ENCODE measurements at places on chromosomes 13 and 19.
A peak's percentile ranks its signal among the peaks of the same experiment; 100 is the strongest.

GRCh38 chr13:114199954-114200353 is 20.9 kb downstream of the CFAP97D2 start:
- H3K27ac ChIP-seq: no peak overlapping the region
- H3K4me1 ChIP-seq: peaks cover 10% of the 10 kb centered on the region
- H3K4me3 ChIP-seq: no peak overlapping the region
- no peaks in the 10 kb centered on the region for H3K36me3 ChIP-seq
- no peak for DNase-seq

DNA sequence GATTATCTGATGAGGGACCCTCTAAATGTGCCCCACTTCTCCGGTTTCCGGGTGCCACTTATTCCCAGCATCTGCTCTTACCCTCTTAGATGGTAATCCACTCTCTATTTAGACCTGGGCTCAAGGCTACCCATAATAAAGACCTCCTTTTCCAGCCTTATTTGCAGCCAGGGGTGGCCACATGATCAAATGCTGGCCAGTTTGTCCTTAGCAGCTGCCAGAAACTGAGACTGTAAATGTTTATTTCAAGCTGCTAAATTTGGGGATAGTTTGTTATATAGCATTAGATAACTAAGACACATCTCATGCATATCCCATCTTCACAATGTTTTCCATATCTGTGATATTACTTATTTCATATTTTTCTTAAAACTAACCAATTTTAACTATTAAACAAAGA is 10.1 kb downstream of the THAP8 start:
- H3K27ac ChIP-seq: no peak overlapping the region
- H3K4me1 ChIP-seq: no peaks in the 10 kb centered on the region
- no peak overlapping the region for H3K4me3 ChIP-seq
- H3K27me3 ChIP-seq: no peaks in the 10 kb centered on the region
- H3K36me3 ChIP-seq: peaks cover 15% of the 10 kb centered on the region

DNA sequence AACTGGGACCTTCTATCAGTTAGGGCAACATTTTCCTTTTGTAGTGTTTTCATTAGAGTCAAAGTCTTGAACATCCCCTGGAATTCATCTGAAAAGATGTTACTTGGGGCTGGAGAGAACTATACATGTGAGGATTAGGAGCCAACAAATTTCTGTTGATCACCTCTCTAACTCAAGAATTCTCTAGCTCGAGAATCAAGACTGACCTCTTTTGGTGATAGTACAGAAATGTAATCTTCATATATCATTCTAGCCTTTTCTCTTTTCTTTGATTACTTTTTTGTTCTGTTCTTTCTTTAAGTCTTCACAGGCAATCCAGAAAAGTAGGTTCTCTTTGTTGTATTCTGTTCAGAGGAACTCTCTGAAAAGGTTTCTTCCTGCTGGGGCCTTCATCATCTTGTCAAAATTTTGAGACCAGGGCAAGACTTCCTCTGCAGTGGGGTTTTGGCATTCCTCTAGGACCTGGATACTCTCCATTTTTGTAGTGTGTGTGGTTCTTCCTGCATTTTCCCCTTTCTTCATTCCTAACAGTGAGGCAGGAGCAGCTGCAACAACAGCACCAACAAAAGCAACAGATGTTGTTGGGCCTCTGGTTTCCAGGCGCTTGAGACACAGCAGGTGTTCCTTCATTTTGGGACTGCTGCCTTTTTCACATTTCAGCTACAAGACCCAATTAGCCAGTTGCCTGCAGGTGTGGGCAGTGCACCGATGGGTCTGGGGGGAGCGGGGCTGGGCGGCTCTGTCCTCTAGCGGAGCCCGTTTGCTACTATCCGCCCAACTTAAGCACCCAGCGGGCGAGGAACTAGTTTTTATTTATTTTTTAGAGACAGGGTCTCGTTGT is 26.2 kb downstream of the ELF1 start:
- no peak for DNase-seq
- peaks cover 5% of the 10 kb centered on the region for H3K4me1 ChIP-seq
- no peaks in the 10 kb centered on the region for H3K36me3 ChIP-seq
- H3K4me3 ChIP-seq: no peak overlapping the region
- no peaks in the 10 kb centered on the region for H3K27me3 ChIP-seq

- no peak for DNase-seq
- no peaks in the 10 kb centered on the region for H3K27me3 ChIP-seq
- H3K4me1 ChIP-seq: peaks cover 3% of the 10 kb centered on the region
- H3K36me3 ChIP-seq: peaks cover 24% of the 10 kb centered on the region
- no peak overlapping the region for H3K4me3 ChIP-seq
Measured at GRCh38 chr13:20995245-20995838, 66.0 kb downstream of the LATS2 start.

- no peak overlapping the region for H3K4me3 ChIP-seq
- H3K27me3 ChIP-seq: peaks cover 20% of the 10 kb centered on the region
- no peak overlapping the region for H3K27ac ChIP-seq
- no peaks in the 10 kb centered on the region for H3K36me3 ChIP-seq
Measured at GRCh38 chr13:99743094-99743493, 228.5 kb downstream of the ZIC5 start.

GRCh38 chr13:19888799-19889198 is 25.4 kb upstream of the ZMYM5 start:
- no peak overlapping the region for H3K4me3 ChIP-seq
- no peak for DNase-seq
- H3K27ac ChIP-seq: no peak overlapping the region
- no peaks in the 10 kb centered on the region for H3K27me3 ChIP-seq
- no peaks in the 10 kb centered on the region for H3K4me1 ChIP-seq

- H3K4me3 ChIP-seq: peak overlapping the region; percentile 18
- peak overlapping the region; percentile 50 for H3K27ac ChIP-seq
- H3K27me3 ChIP-seq: no peaks in the 10 kb centered on the region
- H3K36me3 ChIP-seq: no peaks in the 10 kb centered on the region
- H3K4me1 ChIP-seq: peaks cover 21% of the 10 kb centered on the region
Measured at GRCh38 chr19:33868076-33868735, 71.5 kb downstream of the KCTD15 start.

DNA sequence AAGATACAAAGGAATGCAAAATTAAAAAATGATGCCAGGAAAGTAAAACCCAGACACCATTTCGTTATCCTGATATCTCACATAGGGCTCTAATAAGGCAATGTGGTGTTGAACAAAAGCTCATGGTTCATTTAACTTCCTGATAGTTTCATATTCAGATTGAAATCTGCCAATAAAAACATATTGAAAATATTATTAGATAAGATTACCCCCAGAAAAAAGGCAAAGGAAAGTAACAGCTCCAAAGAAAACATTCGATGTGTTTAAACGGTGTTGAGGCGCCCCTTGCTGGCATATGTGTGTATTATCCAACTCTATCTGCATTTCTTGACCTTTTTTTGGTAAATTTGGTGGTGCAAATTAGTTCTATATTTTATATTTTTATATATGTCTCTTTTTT is 75.9 kb downstream of the ESD start:
- H3K36me3 ChIP-seq: peaks cover 4% of the 10 kb centered on the region
- H3K27me3 ChIP-seq: no peaks in the 10 kb centered on the region

- no peak overlapping the region for H3K27ac ChIP-seq
- H3K4me3 ChIP-seq: no peak overlapping the region
- no peak for DNase-seq
- no peaks in the 10 kb centered on the region for H3K36me3 ChIP-seq
Measured at GRCh38 chr13:71493189-71493588, 373.8 kb downstream of the DACH1 start.

DNA sequence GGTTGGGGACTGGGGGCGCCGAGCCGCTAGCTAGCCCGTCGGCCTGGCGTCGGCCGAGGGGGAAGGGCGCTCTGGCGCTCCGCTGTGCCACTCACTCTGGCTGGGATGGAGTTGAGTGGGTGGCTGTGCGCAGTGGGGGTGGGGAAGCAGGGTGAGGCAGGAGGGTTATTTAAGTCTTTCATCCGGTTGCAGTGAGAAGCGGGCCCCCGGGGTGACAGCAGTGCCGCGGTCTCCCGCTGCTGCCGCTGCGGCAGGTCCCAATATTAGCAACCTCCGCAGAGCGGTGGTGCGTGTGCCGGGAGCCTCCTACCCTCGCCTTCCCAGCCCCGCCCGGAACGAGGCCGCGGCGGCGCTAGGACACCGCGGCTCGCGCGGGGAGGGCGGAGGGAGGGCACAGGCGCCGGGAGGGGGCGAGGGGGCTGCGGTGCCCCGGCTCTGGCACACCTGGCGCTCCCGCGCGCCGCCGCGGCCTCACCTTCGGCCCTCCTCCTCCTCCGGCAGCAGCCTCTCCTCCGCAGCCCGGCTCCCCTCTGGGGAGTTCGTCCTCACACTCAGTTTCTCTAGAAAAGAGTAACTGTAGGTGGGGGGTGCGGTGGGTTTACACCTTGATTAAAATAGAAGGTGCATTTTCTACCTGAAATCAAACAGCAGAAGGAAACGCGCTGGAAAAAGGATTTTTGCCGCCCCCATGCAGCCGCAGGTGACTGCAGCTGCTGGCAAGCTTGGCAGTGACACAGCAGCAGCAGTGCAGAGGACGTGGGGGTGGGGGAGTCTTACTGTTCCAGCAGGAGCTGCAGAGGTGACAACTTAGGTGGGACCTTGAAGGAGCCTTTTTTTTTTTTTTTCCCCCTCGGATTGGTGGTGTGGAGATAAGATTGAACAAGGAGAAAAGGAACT is 4.5 kb downstream of the FGF9 start:
- H3K4me3 ChIP-seq: peak overlapping the region; percentile 69
- peaks cover 31% of the 10 kb centered on the region for H3K4me1 ChIP-seq
- peaks cover 29% of the 10 kb centered on the region for H3K27me3 ChIP-seq

GRCh38 chr19:38744874-38745273 is 600 bp upstream of the CAPN12 start:
- no peaks in the 10 kb centered on the region for H3K36me3 ChIP-seq
- H3K27me3 ChIP-seq: no peaks in the 10 kb centered on the region
- H3K4me1 ChIP-seq: no peaks in the 10 kb centered on the region
- DNase-seq: no peak

DNA sequence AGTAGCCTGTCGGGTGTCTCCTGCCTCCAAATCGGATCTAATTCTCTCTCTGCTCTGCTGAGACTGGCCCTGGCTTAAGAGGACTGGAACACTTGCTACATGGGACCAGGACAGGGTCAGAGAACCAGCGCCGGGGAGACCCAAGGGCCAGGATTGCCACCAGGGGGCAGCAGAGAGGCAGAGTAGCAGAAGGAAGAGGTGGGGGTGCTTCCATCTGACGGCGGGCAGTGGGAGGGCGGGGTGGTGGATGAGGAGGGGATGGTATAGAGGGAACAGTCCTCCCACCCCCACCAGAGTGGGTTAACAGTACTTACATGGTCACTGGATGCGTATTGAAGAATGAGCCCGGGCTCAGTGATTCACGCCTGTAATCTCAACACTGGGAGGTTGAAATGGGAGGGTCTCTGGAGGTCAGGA is 11.9 kb downstream of the SELENOW start:
- DNase-seq: peak; percentile 70
- peaks cover 5% of the 10 kb centered on the region for H3K4me1 ChIP-seq
- H3K36me3 ChIP-seq: peaks cover 31% of the 10 kb centered on the region
- no peaks in the 10 kb centered on the region for H3K27me3 ChIP-seq

GRCh38 chr19:1593501-1593772 is 772 bp upstream of the MBD3 start:
- H3K4me1 ChIP-seq: peaks cover 28% of the 10 kb centered on the region
- H3K36me3 ChIP-seq: peaks cover 49% of the 10 kb centered on the region
- no peak overlapping the region for H3K27ac ChIP-seq
- no peak for DNase-seq
- peak overlapping the region; percentile 66 for H3K4me3 ChIP-seq

GRCh38 chr19:38842439-38843174 is 7.2 kb downstream of the HNRNPL start:
- no peaks in the 10 kb centered on the region for H3K27me3 ChIP-seq
- peaks cover 6% of the 10 kb centered on the region for H3K4me1 ChIP-seq
- no peak for DNase-seq
- peaks cover 99% of the 10 kb centered on the region for H3K36me3 ChIP-seq
- no peak overlapping the region for H3K4me3 ChIP-seq

GRCh38 chr13:77930430-77930829 is 11.8 kb upstream of the EDNRB start:
- H3K27me3 ChIP-seq: no peaks in the 10 kb centered on the region
- H3K36me3 ChIP-seq: no peaks in the 10 kb centered on the region
- H3K4me1 ChIP-seq: no peaks in the 10 kb centered on the region
- no peak overlapping the region for H3K27ac ChIP-seq
- no peak for DNase-seq
- no peak overlapping the region for H3K4me3 ChIP-seq

DNA sequence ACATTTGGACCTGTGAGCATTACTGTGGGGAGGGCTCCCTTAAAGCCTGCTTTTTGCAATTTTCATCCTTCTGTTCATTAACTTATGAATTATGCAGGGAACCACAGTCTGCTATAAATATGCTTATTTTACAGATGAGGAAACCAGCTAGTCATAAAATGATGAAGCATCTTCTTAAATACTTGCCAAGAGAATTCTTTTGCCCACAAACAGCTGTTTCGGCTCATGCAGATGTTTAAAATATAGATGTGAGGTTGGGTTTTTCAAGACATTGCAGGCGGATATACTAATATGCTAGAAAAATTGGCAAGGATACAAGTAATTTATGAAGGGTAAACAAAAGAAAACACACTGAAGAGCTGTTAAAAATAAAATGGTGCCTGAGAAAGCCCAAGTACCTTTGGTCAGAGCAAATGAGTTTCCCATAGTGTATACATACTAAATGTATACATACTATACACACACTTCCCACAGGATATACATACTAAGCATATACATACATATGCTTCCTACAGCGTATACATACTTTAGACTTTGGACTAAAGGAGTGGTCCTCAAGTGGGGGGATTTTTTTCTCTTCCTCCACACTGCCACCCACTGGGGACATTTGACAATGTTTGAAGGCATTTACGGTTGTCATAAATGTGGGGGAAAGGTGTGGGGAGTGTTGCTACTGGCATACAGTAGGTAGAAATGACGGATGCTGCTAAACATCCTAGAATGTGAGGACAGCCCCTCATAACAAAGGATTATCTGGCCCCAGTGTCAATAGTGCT is 164.9 kb upstream of the CSNK1A1L start:
- no peak overlapping the region for H3K27ac ChIP-seq
- H3K4me3 ChIP-seq: no peak overlapping the region
- no peaks in the 10 kb centered on the region for H3K4me1 ChIP-seq
- no peaks in the 10 kb centered on the region for H3K36me3 ChIP-seq
- H3K27me3 ChIP-seq: no peaks in the 10 kb centered on the region
- no peak for DNase-seq

GRCh38 chr13:98515818-98516465 is 61.0 kb downstream of the STK24 start:
- no peaks in the 10 kb centered on the region for H3K27me3 ChIP-seq
- H3K36me3 ChIP-seq: peaks cover 4% of the 10 kb centered on the region
- H3K27ac ChIP-seq: no peak overlapping the region
- H3K4me1 ChIP-seq: peaks cover 10% of the 10 kb centered on the region

Measured in spinal cord (tissue), 10 donors.